ENCODE measurements at places on chromosomes 1 and 21. TPM values are rescaled to one million over a fixed set of nuclear protein-coding genes. Genes with fewer than 3 reads are reported as not detected.

The EPHA10 gene
- total RNA-seq: not detected

The MAP1LC3C gene
- total RNA-seq: not detected

The TEDDM1 gene
- total RNA-seq: not detected

The ELF3 gene
- total RNA-seq: not detected

The KRTAP10-3 gene
- total RNA-seq: not detected

The OR2G6 gene
- not detected for total RNA-seq

The BTG2 gene
- total RNA-seq: 11.8 TPM

The KIAA0319L gene
- 37.6 TPM for total RNA-seq

The HMGN2 gene
- 453 TPM for total RNA-seq

The SPRR2E gene
- not detected for total RNA-seq

The POLR3GL gene
- total RNA-seq: 8.3 TPM
